ENCODE measurements at places on chromosomes 4 and X.

- no peak for DNase-seq
Observed at GRCh38 chr4:70842761-70843435, 3.2 kb upstream of the GRSF1 start.

DNA sequence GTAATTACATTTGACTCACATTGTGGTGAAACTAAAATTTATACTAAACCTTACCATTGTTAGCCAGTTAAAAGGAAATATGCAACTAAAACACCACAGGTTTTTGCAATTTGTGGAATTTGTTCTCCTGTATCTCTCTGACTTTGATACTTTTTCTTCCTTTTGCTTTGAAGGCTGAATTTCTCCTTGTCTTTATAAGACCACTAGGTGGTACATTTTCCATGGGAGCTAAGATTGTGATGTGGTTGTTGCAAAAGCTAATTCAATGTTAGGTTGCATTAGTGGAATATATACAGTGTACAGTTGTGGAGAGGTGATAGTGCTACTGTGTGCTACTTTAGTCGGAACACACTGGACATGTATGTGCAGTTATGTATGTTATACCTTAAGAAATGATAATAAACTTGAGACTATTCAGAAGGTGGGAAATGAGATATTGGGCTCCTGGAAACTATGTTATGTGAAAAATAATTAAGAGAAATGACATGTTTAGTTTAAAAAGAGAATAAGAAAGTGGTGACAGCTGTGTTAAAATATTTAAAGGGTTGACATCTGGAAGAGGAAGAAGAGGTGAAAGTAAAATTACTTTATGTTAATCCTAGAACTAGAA lies 70.3 kb downstream of the ARL9 start:
- no peak for DNase-seq

DNA sequence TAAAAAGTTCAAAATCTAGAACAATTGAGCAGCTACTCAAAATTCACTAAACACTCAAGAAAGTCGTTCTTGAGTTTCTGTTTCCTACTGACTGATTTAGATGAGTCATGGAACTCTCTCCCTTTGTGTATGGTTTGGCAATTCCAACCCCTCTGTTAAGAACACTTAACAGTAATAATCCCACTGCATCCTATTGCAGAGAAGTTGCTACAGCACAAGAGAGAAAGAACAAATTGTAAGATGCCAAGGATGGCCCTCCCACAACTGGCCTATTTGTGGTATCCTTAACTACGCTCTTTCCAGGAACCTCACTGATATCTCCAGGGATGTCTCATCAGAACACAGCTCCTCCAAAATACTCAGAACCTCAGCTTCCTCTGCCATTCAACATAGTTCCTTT lies 701.8 kb upstream of the TENM3 start:
- DNase-seq: no peak

DNA sequence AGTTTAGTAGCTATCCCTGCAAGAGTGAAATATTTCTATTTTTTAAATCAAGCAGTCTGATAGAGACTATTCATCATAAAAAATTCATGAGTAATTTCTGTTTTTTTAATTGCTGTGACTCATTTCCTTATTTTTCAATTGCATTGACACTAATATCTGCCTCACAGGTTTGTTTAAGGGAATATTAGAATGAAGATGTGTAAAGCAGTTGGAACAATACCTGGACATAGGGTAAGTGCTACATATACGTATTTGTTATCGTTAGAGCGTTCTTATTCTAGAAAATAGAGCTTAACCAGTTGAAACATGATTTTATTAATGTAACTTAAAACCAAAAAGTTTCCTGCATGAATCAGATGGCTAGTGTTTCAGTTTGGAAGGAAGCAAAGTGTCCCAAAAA lies 2211.3 kb downstream of the PCDH7 start:
- DNase-seq: no peak

DNA sequence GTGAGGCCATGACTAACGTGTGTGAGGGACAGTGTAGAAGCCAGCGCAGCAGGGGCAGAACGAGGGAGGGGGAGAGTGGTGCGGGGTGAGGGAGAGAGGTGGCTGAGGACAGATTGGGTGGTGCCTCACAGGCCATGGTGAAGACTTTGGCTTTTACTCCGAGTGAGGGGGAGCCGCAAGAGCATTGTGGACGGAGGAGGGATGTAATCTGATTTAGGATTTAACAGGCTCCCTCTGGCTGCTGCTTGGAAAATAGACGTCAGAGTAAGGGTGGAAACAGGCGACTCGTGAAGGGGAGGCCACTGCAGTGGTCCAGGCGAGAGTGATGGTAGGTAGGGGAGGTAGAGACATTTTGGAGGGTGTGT lies 13.0 kb downstream of the PPP1R3F start:
- DNase-seq: no peak

GRCh38 chr4:63106600-63106999 lies 1302.7 kb downstream of the TECRL start:
- DNase-seq: no peak

- no peak for DNase-seq
Observed at GRCh38 chr4:16660656-16661055, 237.8 kb downstream of the LDB2 start.

DNA sequence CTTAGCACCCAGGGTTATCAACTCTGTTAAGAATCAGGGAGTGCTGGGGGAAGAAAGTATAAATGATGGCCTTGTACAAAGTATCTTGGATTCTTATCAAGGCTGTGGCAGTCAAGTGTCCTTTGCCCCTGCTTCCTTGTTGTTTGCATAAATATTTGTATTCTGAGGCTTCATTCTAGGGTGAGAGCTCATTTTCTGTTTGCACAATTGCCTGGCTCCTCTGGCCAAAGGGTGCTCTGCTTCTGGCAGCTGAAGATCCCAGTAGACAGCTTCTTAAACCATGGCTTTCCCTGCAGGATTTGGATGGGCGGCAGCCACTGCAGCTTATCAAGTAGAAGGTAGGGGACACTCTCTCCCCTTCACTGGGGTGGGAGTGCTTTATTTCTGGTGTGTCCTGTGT lies at the start of gene GBA3:
Gene GBA3 (plus strand): TSS at position 202 of the 400 bp plus-strand sequence.
- no peak for DNase-seq

GRCh38 chrX:10296576-10296975 lies 139.8 kb downstream of the CLCN4 start:
- DNase-seq: no peak

DNA sequence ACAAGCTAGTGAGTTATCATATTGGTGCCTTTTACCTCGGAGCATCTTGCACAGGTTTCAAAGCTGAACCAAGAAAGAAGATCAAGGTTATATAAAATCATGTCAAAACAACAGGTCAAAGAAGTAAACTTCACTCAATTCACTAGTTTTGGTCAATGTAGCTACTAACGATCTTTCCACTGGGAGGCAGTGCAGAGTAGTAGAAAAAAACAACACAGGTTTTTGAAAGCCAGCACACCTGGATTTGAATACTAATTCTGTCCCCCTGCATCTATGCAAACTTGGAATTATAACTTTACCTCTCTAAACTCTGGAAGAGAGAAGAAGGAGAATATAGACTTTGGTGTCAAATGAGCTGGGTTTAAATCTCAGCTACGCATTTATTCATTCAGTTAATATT lies 266.1 kb downstream of the GRIA3 start:
- DNase-seq: no peak

DNA sequence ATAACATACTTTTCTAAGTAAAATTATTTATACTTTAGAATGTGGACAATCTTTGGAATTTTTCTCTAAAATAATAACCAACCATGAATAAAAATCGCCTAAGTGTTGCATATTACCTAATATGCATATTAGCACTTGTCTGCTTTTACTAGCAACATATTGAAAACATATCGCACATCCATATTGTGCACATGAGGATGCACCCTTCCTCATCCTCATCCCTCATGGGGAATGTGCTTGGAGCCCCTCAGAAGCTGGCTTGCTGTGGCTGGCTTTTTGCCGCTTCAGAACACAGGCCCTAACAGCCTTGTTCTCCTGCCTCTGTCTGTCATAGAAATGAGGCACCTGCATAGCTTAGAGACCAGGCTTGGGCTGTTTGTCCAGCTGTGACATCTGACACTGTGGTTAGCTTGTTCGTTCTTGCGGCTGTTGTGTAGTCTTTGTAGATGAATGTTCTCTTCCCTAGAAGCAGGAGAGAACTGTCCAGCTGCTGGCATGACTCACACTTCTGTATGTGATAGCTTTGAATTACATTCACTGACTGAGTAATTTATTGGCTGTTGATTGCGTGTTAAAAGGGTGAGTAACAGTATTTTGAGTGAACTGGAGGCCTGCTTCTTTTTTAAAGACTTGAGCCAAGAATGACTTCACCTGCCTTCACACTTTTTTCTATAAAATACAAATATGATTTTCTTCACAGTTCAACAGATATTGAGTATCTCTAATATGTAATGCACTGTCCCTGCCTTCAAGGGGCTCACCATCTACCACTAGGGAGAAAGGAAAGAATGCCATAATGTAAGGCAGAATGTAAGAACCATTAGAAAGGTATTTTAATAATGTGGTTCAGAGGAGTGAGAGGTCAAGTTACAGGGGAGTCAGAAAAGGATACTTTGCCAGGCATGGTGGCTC lies 81.9 kb downstream of the HMGB2 start:
- no peak for DNase-seq

DNA sequence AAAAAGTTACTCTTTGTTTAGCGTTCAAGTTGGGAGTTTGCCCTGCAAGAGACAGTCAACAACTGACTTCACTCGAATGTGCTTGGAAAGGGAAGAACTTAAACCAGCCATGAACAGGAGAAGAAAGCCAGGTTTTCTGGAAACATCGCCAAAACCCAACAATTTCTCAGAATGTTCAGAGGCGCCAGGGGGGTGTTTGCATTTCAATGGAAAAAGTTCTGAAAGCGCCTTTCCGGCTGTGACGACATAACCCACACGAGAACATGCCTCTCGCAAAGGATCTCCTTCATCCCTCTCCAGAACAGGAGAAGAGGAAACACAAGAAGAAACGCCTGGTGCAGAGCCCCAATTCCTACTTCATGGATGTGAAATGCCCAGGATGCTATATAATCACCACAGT lies 78.1 kb upstream of the ADGRA3 start:
- DNase-seq: no peak

DNA sequence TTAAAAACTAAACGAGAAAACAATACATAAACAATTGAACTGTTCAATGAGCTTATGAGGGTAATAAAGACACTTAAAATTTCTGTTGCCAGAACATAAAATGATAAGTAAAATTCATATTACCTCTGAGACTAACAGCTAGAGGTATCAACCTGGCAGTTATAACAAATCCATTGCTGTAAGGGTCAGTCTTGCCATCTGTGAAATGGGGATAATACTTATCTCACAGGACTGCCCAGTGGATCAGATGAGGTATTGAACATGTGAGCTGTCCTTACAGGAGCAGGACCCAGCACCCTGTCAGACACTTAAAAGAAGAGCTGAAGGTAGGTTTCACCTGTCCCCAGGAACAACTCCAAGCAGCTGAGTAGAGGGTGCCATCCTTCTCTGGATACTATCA lies 2.5 kb downstream of the TCEAL3 start:
- DNase-seq: no peak

DNA sequence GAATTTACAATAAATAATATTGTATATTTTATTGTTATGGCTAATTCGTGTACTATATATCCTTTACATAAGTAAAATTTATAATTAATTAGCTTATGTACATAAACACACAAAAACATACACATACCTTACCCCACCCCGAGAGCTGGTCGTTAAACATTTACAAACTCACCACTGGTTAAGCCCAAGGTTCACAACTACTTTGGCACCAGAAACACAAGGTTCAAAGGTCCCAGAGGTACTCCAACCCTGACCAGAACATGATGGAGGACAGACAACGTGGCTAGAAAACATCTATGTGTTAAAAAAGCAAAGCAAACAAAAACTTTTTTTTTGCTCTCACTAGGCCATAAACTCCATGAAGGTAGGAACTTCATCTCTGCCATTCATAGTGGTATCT lies 37.7 kb downstream of the SLC25A5 start:
- no peak for DNase-seq

- no peak for DNase-seq
Observed at GRCh38 chr4:4417886-4418285, 31.0 kb downstream of the NSG1 start.

- no peak for DNase-seq
Observed at GRCh38 chrX:6941041-6941440, 206.5 kb upstream of the STS start.

DNA sequence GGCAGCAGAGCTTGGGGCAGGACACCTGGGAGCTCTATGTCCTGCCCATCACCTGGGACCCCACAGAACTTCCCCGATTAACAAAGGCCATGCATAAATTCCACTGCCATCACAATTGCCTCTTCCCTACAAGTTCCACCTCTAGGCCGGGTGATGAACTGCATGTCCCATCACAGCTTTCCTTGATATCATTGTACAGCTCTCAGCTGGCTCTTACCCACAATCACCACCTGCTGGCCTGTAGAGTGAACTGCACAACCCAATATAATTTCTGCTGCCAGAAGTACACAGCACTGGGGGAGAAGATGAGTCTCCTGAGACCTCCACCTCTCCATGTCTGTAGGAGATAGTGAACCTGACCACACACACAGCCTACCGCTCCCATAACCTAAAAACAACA lies 285.0 kb upstream of the AADAT start:
- no peak for DNase-seq

- no peak for DNase-seq
Observed at GRCh38 chrX:68719904-68720614, 72.6 kb downstream of the STARD8 start.

DNA sequence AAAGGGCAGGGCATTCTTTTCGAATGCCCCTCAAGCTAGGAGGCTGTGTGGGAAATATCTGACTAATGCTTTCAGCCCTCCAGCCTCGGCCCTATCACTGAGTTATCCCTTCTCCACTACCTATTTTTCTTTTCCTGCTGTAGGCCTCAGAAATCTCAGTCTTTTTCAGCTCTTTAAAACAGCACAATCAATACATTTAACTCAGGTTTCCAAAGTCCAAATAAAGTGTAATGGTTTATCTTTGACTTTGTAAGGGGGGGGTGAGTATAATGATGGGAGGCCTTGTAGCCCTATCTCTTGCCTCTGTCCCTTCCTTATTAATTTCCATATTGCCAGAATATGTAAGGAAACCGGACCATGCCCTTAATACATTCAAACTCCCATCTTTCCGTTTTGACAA lies 1.6 kb upstream of the WNK3 start:
- no peak for DNase-seq

DNA sequence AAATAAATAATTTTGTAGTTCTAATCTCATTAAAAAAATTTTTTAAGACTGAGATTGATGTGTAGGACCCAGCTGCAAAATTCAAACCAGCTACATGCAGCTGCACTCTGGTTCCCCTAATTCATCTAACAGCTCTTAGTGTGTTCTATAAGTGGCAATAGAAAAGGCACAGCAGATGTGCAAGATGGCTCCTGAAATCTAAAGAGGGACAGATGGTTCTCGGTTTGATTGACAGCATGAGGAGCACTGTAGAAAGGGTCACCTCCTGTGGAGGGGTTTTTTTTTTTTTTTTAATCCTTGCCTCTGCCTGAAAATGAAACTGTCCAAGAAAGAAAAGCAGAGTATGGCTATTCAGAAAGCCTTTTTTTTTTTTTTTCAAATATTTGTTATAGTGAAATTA lies 16.9 kb upstream of the OCIAD1 start:
- no peak for DNase-seq

- DNase-seq: no peak
Observed at GRCh38 chr4:182103614-182104319, 139.4 kb upstream of the TENM3 start.

- no peak for DNase-seq
Observed at GRCh38 chr4:176638992-176639391, 153.7 kb downstream of the VEGFC start.
